ENCODE measurements at places on chromosomes 7 and 10. TPM values are rescaled to one million over a fixed set of nuclear protein-coding genes. Genes with fewer than 3 reads are reported as not detected.

The ZNF117 gene
- 28.9 TPM for total RNA-seq

The RBAK gene
- total RNA-seq, result 15.3 TPM

The KLLN gene
- 0.40 TPM for total RNA-seq

The DRGX gene
- not detected for total RNA-seq

The ACTR3C gene
- 0.07 TPM for total RNA-seq

The OPN4 gene
- not detected for total RNA-seq

All from thoracic aorta endothelial cell (primary cell).